DMS79 (cell line): ENCODE measurements at places on chromosomes 2 and 18.

- no peak for DNase-seq
Measured at GRCh38 chr2:102143450-102143985, 972 bp downstream of the IL1R1 start.

- no peak for DNase-seq
Measured at GRCh38 chr2:208319391-208319790, 53.3 kb downstream of the PIKFYVE start.

GRCh38 chr2:227597998-227598397 lies 695 bp upstream of the SCYGR2 start:
- DNase-seq = no peak

DNA sequence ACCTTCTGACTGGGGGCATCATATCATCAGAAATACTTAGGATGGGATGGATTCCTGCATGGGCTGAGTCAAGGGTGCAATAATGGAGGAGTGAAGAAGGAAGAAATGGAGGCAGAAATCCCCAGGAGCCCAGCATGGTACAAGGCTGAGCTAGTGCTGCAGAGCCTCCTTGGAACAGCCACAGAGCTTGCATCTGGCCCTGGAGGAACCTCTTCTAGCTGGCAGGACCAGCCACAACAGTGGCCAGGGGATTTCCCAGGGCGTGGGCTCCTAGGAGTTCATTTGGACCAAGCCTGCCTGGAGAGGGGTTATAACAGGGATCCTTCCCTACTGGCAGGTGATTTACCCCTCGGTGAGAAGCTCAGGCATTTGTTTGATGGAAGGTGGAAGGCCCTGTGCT lies 4.7 kb upstream of the IL37 start:
- DNase-seq = no peak

DNA sequence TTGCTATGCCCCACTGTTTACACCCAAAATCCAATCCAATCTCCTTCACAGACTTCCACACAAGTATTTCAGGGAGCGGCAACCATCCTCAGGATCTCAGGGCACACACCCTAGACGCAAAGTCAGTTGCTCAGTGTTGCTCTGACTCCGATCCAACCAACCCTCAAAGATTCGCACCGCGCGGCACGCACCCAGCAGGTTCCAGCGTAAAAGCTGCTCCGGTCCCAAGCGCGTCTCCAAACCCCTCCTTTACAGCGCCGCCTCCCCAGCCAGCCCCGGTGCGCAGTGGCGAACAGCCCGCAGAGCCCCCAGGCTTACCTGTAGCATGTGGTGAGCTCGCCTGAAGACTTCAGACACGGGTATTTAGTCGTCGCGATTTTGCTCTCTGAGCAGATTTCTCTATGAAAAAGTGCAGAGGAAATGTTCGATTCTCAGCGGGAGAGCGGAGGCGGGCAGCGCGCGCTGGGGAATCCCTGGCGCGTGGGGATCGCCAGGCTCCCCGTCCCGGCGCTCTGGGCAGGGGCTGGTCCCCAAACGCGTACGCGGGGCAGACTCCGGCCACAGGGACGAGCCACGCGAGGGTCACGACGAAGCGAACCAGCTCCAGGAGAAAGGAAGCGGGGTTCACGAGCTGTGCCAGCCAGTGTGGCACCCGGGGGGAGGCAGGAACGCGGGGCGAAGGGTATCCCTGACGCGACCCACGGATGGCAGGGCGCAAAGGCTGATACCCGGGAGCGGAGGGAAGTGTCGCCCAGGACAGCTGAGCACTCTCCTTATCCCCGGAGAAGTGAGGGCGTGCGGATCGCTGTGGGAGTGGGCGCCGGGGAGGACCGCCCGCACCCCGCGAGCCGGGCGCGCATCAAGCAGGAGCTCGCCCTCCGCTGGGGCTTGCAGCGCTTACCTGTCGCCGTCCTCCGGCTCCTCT lies 650 bp downstream of the CCBE1 start:
- DNase-seq = no peak
